ENCODE measurements at places on chromosomes 13 and 19.

- DNase-seq: no peak
These were observed 143.9 kb downstream of the KATNAL1 start for GRCh38 chr13:30163441-30163840.

- peak; percentile 16 for DNase-seq
These were observed 3.9 kb downstream of the SIAH3 start for GRCh38 chr13:45847554-45848224.

- DNase-seq: no peak
These were observed 19.5 kb downstream of the ZNF557 start for GRCh38 chr19:7088999-7089398.

GRCh38 chr19:50258918-50259372 lies 55.5 kb downstream of the MYH14 start:
- no peak for DNase-seq

GRCh38 chr19:39106194-39106593 lies 19.4 kb upstream of the PAK4 start:
- no peak for DNase-seq

DNA sequence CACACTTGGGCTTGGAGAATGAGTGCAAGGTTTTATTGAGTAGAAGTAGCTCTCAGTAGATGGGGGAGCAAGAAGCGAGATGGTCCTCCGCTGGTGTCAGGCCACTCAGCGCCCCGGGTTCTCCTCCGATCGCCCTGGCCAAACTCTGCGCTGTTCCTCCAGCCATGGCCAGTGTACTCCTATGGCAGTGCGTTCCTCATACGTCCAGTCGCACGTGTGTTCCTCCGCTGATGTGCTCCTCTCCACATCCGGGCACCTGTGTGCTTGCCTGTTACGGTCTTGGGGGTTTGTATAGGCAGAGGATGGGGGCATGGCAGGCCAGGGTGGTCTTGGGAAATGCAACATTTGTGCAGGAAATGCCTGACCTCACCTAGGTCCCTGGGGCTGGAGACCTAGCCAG lies 1899.4 kb downstream of the PCDH9 start:
- DNase-seq: no peak

GRCh38 chr13:41909506-41909905 lies 51.4 kb downstream of the VWA8 start:
- DNase-seq: no peak

- no peak for DNase-seq
These were observed 1327.6 kb downstream of the OLFM4 start for GRCh38 chr13:54356209-54356608.

GRCh38 chr13:45142440-45143345 lies 22.4 kb downstream of the GTF2F2 start:
- DNase-seq: no peak

- no peak for DNase-seq
These were observed 25.9 kb downstream of the IGFL2 start for GRCh38 chr19:46173886-46174480.

- no peak for DNase-seq
These were observed 32.7 kb downstream of the FBN3 start for GRCh38 chr19:8116437-8117293.

DNA sequence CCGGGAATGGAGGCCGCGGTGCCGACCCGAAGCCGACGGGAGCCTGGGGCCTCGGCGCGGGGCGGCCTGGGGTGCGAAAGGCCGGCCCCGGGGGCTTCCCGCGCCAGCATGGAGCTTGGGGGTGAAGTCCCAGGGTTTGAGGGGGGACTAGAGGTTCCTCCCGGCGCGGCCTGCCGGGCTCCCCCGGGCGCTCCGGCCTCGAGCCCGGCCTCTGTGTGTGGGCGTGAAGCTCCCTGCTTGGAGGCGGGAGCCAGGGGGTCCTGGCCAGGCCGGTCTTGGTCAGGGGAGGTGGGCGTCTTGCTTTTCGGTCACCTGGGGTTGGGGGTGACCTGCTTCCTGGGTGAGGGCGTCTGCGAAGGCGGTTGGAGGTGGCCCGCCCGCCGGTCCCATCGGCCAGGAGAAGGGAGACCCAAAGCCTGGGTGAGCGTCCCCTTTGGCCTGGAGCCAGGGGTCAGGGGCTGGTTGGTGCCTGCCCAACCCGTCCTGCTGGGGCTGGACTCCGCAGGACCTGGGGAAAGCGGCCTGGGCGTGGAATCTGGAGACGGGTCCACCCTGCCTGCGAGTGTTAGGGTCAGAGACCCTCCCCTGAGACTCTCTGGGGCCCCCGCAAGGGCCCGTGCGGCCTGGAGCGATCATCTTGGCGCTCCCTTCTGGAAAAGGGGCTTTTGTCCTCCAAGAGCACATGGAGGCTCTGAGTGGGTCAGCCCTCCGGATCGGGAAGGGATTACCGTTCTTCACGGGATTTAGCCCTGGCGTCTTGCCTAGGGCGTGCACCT lies 535 bp downstream of the BSG start:
- no peak for DNase-seq

- DNase-seq: no peak
These were observed 30.8 kb upstream of the CEBPA start for GRCh38 chr19:33333151-33333550.

DNA sequence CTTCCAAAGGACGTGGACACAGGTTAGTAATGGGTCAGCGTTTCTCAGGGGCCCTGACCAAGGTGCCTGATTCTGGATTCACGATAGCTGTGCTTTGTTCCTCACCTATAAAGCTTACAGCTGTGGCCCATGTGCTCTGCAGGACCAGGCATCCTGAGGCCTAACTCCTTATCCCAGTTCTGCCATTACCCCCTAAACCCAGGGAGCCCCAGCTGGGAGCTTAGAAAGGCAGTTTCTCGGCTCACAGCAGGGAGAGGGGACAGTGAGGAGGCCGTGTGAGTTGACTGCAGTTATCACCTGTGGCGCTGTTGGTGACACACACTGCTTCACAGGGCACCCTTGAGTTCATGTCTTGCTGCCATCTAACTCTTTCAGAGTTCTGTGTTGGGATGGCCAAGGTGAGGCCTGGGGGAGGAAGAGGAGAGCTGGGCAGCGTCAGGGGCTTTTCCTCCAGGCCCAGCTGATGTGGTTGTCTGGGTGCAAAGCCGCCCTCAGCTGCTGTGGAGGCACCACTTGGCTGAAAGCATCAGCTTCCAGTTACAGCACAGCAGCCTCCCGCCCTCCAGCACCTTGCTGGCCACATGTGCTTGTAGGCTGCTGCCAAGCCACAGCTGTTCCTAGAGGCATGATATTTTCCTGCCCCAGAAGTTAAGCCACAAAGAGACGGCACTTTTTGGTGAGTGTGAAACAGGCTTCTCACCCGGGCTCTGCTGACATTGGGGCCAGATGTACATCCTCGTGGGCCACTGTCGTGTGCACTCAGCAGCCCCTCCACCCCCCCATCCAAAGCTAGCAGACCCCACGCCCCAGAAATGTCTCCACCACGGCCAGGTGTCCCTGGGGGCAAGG lies 99.6 kb upstream of the MCF2L start:
- no peak for DNase-seq

GRCh38 chr19:5035793-5036697 lies 67.1 kb downstream of the KDM4B start:
- DNase-seq: no peak

DNA sequence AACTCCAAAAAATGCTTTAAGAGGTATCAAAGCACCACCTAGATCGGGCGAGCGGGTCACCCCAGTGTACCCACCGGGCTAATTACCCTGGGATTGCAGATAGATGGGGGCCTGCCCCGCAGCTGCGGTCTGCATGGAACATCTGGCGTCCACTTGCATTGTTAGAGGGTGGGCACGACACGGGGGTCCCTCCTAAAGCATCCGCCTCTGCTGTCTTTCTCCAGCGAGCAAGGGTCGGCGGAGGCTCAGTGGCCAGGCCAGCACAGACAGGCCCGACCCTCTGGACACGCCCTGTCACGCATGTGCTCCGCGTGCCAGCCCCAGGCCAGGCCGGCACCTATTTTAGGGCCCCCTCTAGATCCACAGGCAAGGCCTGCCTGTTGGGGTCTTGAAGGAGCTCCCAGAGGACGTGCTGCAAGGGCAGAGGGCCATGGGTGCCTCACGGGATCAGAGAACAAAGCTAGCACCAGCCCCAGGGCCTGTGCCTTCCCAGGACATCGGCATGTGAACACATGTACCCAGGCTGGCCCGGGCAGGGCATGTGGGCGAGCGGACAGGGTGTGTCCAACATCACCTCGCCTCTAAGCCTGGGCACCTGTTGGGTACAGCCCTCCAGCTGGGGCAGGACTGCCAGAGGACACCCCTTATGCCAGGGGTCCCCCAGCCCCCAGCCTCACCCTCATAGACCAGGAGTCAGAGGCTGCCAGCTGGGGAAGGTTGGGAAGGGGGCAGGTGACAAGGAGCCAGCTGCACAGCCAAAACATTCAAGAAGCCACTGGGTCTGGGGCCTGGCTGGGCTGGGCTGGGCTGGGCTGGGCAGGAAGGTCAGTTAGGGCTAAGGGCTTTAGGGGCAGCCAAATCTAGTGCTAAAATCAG lies 35.6 kb upstream of the NANOS3 start:
- DNase-seq: no peak

GRCh38 chr19:13883516-13884064 lies 6.7 kb downstream of the NANOS3 start:
- DNase-seq: no peak

DNA sequence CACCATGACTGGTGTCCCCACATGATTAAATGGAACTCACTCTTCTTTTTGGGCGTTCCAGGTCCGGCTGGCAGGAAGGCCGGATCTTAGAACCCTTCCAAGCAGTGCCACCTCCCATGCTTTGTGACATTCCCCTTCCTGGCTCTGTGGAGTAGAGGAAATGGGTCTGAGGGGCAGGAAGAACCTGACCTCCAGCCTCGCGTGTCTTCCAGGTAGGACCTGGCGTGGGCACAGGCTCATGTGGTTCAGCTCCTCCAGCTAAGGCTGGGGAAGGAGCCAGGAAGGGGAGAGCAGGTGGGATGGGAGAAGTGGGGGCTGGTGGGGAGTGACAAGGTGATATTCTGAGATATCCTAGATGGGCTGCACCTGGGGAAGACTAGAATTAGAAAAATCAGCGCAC lies 2.1 kb downstream of the TMEM255B start:
- DNase-seq: no peak

DNA sequence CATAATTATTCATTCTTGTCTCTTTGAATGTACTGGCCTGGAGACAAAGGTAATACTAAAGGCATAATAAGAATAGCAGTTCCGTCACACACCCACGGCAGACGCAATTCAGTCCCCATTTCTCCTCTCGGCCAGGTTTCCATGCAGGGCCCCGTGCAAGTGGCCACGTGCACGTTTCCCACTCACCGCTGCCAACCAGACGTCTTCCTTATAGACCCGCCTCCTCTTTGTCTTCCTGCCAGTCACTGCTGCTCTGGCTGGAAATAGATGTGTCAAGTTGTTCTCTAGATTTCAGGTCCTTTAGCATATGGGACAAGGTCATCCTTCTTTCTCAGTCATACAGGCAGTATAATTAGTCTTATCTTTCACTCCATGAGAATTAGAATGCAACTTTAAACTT lies 204.3 kb downstream of the SUCLA2 start:
- no peak for DNase-seq

- no peak for DNase-seq
These were observed 104.4 kb downstream of the DOCK9 start for GRCh38 chr13:98873377-98874028.

Data from T follicular helper cell (primary cell).